GM04503 (cell line): ENCODE measurements at places on chromosomes 3 and 15.

- DNase-seq, result no peak
These were observed 327.7 kb downstream of the RYR3 start for GRCh38 chr15:33638453-33638852.

- no peak for DNase-seq
These were observed 42.1 kb upstream of the CTDSPL start for GRCh38 chr3:37819591-37819990.

GRCh38 chr3:13015286-13016082 lies 57.7 kb downstream of the IQSEC1 start:
- DNase-seq, result no peak

- no peak for DNase-seq
These were observed 11.4 kb upstream of the SPTBN5 start for GRCh38 chr15:41905036-41905793.

GRCh38 chr3:116453666-116454346 lies 8.5 kb upstream of the LSAMP start:
- no peak for DNase-seq

DNA sequence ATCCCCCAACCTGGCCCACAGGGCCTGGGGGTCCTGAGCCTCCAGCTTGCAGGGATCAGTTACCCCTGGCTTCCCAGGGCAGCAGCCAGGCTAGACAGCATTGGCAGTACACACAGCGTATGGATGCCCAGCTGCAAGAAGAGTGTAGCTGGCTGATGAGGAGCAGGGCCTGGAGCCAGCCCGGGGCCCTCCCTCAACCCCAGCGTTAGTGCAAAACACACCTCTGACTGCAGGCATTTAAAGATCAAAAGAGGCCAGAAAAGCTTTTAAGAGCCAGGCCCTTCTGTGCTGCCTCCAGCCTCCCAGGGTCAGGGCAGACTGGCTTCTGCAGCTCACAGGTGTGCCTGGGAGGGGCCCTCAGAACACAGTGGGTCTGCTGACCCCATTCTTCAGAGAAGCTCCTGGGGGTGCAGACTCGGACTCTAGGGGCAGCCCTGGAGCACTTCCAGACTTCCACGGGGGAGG lies 110.6 kb downstream of the ETFA start:
- DNase-seq, result no peak

GRCh38 chr3:156818273-156818651 lies 7.9 kb upstream of the LEKR1 start:
- no peak for DNase-seq

- peak; percentile 50 for DNase-seq
These were observed at the start of gene BOC for GRCh38 chr3:113211330-113212149. Gene BOC, plus strand, starts transcription at chr3:113211557. Its CDS starts 38,246 bp downstream, at chr3:113249803.
